Activated CD8-positive, alpha-beta memory T cell treated with anti-CD3 and anti-CD28 coated beads for 1 hour (primary cell): ENCODE measurements at places on chromosomes 3 and 15.

- DNase-seq = no peak
Measured at GRCh38 chr3:183478501-183478900, 50.1 kb upstream of the MCF2L2 start.

DNA sequence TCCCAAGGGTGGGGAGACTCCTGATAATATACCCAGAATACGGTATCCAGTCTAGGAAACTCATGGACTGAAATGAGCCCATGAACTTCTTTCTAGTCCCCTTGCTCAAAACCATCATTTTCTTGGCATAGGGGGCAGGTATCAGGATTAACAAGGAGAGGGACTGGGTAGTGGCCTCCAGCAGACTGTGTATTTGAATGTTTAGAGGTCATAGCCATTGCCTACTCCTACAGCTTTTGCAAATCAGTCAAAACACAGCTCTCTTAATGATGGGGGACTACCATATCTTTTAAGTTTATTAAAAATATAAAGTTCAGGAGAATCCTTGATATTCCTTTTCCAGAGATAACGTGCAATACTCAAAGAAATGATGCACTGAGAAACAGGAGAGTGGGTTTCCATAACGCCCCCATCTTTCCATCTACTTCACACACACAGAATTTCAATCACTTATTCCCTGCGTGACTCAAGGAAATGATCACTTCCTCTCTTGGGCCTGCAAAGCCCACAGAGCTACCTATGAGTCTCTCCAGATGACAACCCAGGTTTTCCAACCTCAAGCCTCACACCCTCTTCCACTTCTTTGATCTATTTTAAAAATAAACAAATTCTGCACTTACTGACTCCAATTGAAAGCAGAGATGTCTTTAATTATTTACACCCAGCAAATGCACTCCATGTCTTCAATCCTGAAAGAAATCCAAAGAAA, 584.0 kb upstream of the LMCD1 start:
- no peak for DNase-seq

- no peak for DNase-seq
Measured at GRCh38 chr3:151976211-151977050, 103.0 kb downstream of the SUCNR1 start.

DNA sequence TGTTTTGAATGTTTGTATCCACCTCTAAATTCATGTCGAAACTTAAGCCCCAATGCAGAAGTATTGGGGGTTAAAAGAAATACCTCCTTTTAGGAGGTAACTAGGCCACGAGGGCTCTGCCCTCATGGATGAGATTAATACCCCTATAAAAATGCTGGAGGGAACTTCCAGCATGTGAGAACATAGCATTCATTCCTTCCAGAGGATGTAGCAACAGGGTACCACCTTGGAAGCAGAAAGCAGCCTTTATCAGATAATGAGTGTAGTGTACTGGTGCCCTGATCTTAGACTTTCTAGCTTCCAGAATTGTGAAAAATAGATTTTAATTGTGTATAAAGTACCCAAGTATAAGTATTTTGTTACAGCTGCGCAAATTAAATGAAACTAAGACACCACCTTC, 353.4 kb upstream of the MANF start:
- DNase-seq = no peak

- no peak for DNase-seq
Measured at GRCh38 chr3:10330319-10330718, 9.4 kb upstream of the SEC13 start.
